ENCODE measurements at places on chromosomes 16 and 17.

GRCh38 chr16:70577256-70577698 is 53.7 kb downstream of the SF3B3 start:
- DNase-seq: no peak

DNA sequence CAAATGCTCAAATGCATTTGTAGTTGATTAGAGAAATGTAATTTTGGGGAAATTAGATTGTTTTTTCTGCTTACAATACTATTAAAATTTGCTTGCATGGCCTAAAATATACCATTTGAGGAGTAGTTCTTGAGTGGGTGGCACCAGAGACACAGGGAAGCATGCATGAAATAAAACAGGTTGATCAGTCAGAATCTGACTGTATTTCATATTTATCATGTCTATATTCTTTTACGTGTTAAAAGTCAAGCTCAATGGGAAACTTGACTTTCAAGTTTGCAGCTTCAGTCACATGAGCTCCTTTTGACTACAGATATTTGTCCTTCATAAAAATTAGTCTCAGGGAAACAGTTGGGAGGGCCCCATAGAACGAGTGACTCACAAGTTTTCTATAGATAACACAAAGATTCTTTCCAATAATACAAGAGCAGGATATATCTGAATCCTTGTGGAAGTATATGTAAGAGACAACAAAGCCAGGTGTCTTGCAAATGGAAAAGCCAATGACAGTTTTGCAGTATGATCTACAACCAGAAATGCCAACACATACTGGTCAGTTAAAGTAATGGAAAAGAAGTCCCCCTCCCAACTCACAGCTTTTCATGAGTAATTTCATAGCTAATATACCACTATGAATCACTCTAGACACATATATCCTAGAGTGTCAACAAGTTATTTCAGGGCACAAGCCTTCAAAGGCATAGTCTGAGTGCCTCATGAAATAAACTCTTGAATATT is 42.2 kb upstream of the CORO6 start:
- peak; percentile 65 for DNase-seq

- DNase-seq: no peak
Measured at GRCh38 chr17:28828294-28829040, 14.1 kb downstream of the FAM222B start.

- DNase-seq: no peak
Measured at GRCh38 chr17:82276938-82277337, 3.4 kb upstream of the CSNK1D start.

GRCh38 chr16:89667633-89668032 is 10.0 kb downstream of the SPATA33 start:
- no peak for DNase-seq

DNA sequence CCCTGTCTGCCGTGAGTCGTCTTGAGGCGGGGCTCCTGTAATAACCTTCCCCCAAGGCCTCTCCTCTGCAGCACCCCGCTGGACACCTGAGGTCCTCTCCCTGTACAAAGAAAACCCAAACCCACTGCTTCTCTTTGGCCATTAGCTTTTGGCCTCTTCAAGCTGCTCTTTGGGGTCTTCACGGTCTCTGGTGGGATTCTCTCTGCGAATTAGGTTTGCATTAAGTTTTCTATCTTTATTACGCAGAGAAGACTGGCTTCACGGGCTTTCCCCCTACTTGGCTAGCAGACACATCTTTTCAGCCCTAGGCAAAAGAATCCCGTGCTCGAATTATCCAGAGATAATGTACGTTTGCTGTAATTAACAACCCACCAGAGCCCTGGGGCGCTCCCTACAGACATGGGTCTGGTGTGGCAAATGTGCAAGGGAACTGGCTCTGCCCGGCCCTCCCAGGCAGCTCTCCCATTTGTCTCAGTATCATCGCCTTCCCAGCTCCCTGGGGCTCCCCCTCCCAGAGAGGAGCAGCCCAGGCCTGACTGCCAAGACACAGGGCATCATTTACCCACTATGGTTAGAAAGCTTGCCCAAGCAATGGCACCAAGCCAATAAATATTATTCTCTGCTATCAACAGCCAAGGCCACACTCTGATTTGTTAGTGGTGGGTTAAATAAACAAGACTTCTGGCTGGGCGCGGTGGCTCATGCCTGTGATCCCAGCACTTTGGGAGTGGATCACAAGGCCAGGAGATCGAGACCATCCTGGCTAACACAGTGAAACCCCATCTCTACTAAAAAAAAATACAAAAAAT is 24.7 kb upstream of the KLHDC4 start:
- DNase-seq: peak; percentile 78

DNA sequence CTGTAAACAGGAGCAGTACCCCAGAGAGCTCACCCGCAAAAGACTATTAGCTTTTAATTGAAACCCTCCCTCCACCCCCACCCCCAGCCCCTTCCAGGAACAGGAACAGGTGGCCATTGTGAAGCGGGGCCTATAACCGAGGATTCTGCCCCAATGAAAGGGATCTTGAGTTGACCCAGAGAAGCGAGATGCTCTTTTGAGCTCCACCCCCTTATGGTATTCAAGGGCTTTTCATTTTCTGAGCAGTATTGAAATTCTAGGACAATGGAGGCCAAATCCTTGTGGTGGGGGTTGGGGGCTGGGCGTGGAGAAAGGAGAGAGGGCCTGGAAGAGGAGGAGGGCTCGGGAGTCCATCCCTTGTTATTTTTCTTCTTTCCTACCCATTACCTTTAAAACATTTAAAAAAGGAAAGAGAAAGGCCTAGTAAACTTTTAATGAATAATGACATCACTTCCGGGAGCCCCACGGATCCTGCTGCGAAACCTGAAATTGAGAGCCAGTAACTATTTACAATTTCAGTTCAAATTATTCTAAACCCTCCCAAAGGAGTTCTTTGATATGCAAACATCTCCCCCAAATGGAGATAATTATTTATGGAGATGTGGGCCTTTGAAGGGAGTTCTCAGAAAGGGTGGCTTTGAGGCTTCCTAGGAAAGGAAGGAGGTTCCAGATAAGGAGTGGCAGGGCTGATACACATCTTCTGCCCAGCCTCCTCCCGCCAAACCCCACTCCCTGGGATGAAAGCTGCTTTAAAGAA is 30.5 kb downstream of the HS3ST3B1 start:
- DNase-seq: no peak

- peak; percentile 79 for DNase-seq
Measured at GRCh38 chr16:71895679-71896365, 491 bp downstream of the IST1 start.

- no peak for DNase-seq
Measured at GRCh38 chr16:81639931-81640680, 139.0 kb upstream of the PLCG2 start.

DNA sequence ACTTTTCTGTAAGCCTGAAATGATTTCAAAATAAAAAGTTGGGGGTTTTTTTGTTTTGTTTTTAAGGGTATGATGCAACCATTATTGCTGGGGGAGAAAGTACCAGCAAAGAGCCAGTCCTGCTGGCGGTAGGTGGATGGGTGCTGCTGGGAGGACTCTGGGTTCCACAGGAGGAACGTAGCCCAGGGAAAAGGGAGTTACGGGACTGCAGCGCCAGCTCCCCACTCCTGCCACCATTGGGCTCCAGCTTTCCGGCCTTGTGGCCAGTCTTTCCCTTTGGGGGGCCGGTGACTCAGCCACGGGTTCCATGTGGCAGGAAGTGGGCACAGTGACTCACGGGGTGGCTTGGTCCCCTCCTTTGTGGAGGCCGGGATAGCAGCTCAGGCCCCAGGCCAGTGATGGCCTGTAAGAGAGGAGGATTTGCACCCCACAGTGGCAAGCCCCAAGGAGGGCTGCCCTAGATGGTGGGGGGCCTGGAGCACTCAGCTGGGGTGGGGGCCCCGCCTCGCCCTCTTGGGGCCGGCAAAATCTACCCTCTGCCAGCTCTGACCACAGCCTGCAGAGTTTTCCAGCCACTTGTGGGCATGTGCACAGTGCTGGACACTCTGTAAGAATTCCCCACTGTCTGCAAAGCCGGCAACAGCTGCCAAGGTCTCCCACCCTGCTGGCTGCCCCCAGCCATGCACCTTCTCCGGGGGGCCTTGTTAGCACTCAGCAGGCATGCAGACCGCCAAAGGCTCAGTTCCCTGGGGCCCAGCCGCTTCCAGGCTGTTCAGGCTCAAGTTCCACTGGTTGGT is 30.4 kb downstream of the SOCS3 start:
- no peak for DNase-seq

DNA sequence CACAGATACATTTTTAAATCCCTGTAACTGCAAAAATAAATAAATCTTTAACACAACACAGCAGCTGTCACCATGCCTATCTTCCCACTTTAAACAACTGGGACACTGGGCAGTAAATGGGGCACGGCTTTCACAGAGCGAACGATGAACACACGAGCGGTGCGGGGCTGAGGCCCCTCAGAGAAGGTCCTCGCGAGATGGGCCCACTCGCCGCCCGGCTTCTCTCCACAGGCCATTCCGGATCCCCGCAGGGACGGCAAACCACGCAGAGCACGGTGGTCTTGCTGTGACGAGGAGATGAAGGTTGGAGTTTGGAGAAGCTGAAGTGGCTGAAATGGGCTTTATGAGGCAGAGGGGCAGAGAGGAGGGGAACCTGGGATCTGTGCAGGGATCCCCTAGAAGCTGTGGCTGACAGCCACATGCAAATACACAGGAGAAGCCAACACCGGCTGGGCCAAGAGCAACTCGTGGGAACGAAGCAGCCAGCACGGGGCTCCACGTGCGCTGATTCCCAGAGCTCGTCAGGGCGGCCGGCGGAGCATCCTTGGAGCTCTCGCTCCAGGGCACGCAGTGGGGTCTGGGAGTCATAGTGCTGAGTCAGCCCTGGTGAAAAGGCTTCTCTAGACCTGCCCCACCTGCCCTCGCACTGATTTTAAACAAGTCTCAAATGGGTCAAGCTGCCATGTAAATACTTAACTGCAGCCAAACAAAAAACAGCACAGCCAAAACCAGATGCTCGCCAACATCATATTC is 31.7 kb downstream of the CCDC57 start:
- no peak for DNase-seq

GRCh38 chr17:80732268-80732667 is 187.6 kb downstream of the RPTOR start:
- DNase-seq: no peak

DNA sequence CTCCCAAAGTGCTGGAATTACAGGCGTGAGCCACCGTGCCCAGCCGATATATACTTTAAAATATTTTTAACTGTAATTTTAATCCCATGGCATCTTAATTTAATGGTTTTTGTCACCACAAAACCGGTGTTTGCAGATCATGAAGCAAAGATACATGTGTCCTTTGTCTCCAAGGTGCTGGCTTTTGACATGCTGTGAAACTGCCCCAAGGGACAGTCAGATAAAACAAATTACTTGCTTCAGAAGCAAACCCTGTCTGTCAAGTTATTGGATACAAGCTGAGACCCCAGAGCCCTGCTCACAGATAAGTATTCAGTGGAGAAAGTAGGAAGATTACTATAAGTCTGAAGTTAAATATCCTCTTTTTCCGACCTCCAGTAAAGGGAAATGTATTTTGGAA is 39.8 kb downstream of the ARL4D start:
- DNase-seq: no peak

DNA sequence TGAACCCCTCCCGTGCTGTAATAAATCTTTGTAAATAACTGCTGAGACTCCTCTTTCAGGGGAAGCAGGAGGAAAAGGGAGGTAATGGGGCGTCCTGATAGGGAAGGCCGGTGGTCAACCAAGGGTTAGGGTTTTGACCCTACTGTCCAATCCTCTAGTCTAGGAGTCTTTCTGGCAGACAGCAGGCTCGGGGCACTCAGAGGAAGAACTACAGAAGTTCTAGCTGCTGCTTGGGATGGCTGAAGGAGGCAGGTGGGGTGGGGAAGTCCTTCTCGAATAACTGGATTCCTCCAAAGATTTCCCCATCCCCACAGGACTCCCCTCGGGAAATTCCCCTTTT is 387 bp upstream of the STARD3 start:
- no peak for DNase-seq

GRCh38 chr17:80836971-80837481 is 154.6 kb upstream of the CHMP6 start:
- DNase-seq: no peak

GRCh38 chr16:10754941-10755340 is 11.3 kb downstream of the NUBP1 start:
- no peak for DNase-seq

DNA sequence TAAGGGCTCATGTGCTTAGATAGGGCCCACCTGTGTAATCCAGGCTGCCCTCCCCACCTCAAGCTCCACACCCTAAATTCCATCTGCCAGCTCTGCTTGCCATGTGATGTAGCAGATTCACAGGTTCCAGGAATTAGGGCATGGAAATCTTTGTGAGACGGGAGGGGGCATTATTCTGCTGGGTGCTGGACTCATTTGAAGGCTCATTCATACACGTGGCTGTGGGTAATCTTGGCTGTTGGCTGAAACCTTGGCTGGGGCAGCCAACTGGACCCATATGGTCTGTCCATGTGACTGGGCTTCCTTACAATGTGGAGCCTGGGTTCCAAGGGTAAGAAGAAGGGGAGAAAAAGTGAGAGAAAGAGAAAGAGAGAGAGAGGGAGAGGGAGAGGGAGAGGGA is 115.1 kb downstream of the CYLD start:
- no peak for DNase-seq

DNA sequence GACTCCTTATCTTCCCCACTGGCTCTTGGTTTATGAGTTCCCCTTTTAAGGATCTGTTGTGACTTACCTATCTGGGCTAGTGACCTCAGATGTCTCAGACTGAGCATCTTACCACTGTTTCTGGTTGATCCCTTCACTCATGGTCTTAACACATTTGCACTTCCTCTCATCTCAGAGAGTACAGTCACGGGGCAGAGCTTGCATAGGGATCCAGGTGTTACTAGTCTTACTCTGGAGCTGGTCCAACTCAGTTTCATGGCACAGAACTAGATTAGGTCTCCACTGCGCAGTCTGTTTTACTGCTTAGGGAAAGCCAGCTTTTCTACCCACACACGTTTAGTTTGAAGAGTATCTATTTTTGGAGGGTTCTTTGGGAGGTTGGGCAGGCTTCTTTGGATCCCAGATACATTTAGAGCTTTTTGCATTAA is 10.2 kb downstream of the GABARAPL2 start:
- no peak for DNase-seq

DNA sequence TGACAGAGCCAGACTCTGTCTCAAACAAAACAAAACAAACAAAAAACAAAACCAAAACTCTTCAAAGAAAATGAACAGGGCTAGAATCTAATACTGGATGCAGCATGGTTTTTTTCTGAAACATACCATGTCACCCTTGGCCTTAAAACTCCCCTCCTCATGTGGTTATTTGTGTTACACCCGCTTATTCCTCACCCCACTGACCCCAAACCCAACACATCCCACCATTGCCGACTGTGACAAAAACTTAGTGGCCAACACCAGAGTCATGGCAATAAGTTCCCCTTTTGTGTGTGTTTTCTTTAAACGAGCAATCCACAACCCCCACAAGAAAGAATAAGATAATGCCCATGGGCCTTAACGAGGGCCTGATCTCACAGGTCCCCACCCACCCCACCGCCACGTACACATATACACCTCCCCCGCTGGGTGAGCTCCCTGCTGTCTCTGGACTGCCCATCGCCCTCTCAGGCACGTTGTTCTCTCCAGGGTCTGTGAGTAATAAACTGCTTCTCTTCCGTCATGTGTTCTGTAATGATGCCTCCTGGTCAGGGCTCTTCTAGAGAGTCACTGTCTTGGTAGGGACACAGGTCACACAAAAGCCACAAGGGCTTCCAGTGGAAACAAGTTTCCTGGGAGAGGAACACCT is 16.8 kb upstream of the ENGASE start:
- DNase-seq: no peak

- DNase-seq: no peak
Measured at GRCh38 chr17:78803186-78803845, 21.2 kb upstream of the CYTH1 start.
